ENCODE measurements at places on chromosomes 11 and 22.

DNA sequence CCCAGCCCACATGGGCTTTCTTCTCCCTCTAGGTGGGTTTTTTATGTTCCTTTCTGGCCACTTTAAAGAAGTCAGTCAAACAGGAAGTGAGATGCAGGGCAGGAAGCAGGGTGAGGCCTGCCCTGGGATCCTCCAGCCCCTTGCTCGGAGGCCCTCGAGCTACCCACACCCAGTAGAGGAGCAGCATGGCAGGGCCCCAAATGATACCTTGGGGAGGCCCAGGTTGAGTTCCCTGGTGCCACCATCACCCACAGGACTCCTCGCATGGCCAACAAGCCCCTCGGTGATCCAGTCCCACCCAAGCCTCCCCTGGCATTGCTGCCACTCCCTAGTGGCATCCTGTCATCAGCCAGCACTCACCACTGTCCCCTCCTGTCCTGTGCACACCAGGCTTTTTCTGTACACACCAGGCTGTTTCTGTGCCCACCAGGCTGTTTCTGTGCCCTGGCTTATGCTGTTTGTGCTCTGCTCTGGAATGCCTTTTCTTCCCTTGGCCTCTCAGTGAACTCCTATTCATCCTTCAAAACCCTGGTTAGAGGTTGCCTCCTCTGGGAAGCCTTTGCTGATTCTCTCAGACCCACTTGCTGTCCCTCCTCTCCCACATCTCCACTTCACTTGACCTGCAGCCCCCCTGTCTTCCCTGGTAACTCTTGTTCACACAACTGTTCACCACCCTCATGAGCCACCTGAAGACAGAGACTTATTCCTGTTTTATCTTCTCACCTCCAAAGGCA is 3.1 kb upstream of the PTGDR2 start:
- no peak for DNase-seq

GRCh38 chr11:119015054-119015611 is 3.0 kb downstream of the RPS25 start:
- DNase-seq = no peak

GRCh38 chr11:44536788-44537516 is 28.5 kb upstream of the CD82 start:
- DNase-seq = peak; percentile 7

- no peak for DNase-seq
Observed at GRCh38 chr11:84865791-84866535, 761.2 kb downstream of the DLG2 start.

GRCh38 chr22:17851759-17852158 is 77.5 kb upstream of the BID start:
- DNase-seq = no peak

GRCh38 chr22:41775338-41775737 is 25.1 kb upstream of the CCDC134 start:
- no peak for DNase-seq

DNA sequence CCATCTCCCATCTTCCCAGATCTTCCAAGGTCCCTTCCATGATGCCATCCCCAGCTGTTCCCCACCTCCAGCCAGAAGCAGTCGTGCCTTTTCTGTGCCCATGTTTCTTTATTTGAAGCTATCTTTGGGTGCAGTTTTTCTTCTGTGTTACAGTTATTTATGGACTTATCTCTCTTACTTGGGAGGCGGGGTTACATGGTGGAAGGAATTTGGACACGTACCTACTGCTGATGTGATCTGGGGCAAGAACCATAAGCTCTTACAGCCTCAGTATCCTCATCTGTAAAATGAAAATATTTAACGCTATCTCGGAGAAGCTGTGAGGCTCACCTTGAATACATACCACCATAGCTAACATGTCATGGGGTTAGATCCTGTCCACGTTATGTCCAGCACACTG is 98.9 kb downstream of the ZBTB16 start:
- DNase-seq = no peak

GRCh38 chr11:83438438-83438837 is 152.3 kb upstream of the CCDC90B start:
- no peak for DNase-seq

- no peak for DNase-seq
Observed at GRCh38 chr22:36325154-36326031, 62.4 kb downstream of the MYH9 start.

DNA sequence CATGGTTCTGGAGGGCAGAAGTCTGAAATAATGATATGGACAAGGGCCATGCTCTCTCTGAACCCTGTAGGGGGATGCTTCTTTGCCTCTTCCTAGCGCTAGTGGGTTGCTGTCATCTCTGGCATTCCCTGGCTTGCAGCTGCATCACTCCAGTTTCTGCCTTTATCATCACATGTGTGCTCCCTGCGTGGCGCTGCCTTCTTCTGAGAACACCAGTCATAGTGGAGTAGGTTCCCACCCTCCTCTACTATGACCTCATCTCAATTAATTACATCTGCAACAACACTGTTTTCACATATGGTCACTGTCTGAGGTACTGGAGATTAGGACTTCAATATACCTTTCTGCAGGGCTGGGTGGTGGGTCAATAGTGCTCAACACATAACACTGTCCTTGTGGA is 402.3 kb upstream of the NARS2 start:
- DNase-seq = peak; percentile 31

DNA sequence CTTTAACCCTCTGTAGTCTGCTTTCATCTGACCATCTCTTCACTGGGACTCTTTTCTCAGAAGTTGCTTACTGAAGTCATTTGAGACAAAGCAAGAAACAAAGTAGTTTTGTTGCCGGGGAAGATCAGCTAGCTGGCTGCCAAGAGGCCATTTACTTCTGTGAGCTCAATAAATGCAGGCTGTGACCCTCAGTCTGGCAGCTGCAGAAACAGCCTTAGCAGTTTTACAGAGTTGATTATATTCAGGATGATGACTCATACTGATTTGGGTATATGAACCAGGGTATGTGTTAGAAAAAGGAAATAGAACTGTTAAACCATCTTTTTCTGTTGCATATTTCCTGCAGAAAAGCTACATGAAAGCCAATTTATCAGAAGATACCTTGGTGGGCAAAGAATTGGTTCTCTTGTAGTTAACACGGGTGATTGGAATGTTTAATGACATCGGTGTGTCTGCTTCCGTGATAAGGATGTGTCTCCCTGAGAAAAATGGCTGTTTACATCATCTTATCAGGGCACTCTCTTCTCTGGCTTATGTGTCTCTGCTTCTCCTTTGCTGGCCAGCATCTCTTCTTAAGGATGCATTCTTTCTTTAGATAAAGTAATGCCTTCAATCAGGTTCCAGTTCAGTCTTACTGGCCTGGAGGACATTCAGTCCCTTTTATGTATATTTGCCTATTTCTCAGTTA is 18.5 kb downstream of the FIBIN start:
- DNase-seq = peak; percentile 44

DNA sequence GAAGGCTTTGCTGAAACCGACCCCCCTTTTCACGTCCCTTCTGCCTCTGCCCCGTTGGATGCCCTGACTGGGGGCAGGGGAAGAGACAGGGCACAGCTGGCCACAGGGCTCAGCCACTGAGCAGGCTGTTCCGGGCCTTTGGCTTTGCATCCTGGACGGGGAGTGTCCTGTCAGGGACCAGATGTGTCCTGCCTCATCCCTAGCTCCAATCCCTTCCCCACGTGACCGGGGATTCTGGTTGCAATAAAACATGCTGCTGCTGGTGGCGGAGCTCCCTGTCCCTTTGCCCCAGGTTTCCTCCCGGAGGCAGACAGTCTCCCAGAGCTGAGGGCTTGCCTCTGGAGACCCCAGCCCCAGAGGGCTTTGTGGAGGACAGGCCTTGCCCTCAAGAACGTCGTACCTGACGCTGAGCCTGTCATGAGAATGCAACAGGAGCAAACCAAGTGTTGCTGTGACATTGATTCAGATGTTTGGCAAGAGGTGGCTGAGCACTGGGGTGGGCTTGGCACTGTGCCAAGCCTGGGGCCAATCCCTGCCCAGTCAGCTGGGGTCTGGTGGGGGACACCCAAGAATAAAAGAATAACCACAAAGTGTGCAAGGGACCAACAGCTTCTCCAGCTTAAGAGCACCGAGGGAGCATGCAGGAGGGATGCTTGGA is 7.3 kb downstream of the CDC42EP2 start:
- DNase-seq = peak; percentile 76

DNA sequence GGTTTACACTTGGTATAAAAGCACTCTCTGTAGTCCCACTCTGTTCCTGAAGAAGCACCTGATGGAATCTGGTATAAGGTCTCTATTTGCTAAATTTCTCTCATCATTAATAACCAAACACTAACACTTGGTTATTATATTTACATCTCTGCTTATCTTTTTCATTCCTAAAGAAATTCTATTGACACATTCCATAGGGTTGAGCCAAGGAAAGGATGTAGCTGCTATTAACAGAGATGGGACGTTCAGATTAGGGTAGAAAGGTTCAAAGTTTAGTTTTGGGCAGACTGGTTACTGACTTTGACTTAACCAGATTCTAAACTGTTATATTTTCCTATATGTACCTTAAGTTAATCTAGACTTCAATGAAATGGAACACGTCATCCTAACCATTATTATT is 91.5 kb downstream of the RSF1 start:
- no peak for DNase-seq

GRCh38 chr11:33775467-33775807 is 1.1 kb upstream of the FBXO3 start:
- DNase-seq = no peak

DNA sequence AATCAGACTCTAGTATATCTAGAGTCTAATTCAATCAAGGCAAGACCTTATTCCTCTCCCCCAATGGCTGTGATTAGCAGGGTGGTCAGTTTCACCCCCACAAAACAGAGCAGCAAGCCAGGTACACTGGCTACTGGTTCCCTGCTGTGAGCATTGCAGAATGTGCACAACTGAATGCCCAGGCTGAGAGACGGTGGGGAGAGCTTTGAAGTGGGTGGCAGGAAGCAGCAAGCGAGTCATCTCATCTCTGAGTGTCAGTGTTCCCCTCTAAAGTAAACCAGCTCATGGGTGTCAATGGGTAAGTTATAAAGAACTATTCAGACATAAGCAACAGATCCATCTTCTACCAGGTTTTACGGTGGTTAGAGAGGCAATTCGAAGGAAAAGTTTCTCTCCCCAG is 37.6 kb downstream of the GAB4 start:
- no peak for DNase-seq

GRCh38 chr11:8383227-8383626 is 119.5 kb upstream of the LMO1 start:
- no peak for DNase-seq

DNA sequence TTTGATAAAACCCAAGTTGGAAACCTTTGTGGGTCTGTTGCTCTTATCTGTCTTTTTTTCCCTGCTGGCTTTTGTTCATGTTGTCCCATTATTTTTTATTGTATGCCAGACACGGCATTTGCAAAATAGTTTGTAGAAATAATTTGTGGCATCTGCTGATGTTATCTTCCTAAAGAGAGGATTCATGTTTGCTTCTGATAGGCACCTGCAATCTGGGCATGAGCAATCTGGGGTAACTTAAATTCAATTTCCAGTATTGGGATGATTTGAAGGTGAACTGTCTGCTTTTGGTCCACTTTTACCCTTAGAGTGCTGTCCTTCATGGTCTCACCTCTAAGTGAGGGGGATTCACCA is 126.9 kb downstream of the CEP164 start:
- peak; percentile 47 for DNase-seq

- no peak for DNase-seq
Observed at GRCh38 chr11:26330262-26330661, 1.7 kb upstream of the ANO3 start.

DNA sequence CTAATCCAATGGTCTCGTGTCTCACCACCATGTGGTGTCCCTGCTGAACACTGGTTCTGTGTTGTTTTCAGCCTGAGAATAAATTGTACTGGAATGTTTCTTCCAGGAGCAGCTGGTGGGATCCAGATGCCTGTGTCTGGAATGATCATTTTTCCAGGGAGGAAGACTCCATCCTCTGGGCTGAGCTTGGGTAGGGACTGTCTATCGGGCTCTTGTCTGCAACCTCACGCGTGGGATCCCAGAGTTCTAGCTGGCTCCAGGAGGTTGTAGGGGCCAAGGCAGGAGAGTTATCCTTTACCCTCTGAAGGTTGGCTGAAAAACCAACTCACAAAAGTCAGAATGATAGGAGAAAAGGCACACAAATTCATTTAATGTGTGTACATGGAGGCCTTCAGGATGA is 144.1 kb upstream of the B3GAT1 start:
- DNase-seq = no peak

DNA sequence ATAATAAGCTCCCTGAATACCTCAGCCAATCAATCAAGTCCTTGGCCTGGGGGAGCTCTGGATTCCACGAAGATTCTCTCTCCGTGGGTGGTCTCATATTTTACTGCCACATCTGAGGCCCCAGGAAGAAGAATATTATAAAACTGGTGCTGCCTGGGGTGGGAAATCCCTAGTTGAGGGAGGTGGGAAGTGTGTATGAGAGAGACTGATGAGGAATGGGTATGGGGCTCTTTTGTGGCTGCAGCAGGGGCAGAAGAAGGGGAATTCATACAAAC is 71.5 kb downstream of the SYN3 start:
- no peak for DNase-seq

GRCh38 chr22:19984851-19985811 is 31.5 kb downstream of the ARVCF start:
- peak; percentile 11 for DNase-seq

Measured in BE2C (cell line).